ENCODE measurements at places on chromosomes 16 and 17. TPM values are rescaled to one million over a fixed set of nuclear protein-coding genes. Genes with fewer than 3 reads are reported as not detected.

LPO gene
- not detected for total RNA-seq

AGRP gene
- total RNA-seq: not detected

IGFBP4 gene
- total RNA-seq: 1,674 TPM

RCVRN gene
- not detected for total RNA-seq

ABCC12 gene
- 0.12 TPM for total RNA-seq

All from cardiac ventricle fibroblast (primary cell).